ENCODE measurements at places on chromosomes 13 and 19.

- no peak for DNase-seq
These were observed at the start of gene ADAMTS10 for GRCh38 chr19:8610041-8610935. Gene ADAMTS10 (minus strand): TSS chr19:8610715. CDS start chr19:8605710, 5,005 bp downstream.

DNA sequence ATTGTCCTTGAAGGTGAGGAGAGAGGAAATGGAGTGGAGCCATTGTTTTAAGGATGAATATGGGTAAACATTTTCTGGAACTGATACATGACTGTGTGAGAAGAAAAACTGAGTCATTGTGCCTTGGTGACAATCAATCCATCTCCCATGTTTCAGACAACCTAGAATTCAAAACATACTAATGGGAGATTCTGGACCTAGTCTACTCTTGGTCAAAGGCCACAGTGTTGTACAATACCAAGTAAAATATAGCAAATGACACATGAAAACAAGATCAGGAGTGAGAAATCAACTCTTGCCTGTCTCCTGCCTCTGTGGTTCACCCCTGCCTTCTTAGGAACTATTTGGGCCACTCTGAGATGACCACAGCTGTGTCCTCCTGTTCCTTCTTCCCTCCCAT, 13.1 kb downstream of the CEBPA start:
- no peak for DNase-seq

- no peak for DNase-seq
These were observed 18.9 kb upstream of the KCTD15 start for GRCh38 chr19:33777753-33778088.

GRCh38 chr13:88648598-88649373, 977.6 kb downstream of the SLITRK5 start:
- DNase-seq, result no peak

DNA sequence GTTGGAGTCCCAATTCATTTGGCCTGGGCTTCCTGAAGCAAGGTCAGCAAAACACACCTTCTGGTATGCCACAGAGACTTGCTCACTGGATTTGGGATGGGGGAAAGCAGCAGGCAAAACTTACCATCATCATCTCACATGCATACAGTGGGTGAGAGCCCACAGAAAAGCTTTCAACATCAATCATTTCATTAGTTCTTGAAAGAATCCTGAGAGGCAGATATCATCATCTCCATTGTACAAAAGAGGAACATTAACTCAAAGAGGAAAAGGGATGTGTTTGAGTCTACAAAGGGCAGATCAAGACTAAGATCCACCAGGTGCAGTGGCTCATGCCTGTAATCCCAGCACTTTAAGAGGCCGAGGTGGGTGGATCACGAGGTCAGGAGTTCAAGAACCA, 6.4 kb downstream of the WDR87 start:
- no peak for DNase-seq

DNA sequence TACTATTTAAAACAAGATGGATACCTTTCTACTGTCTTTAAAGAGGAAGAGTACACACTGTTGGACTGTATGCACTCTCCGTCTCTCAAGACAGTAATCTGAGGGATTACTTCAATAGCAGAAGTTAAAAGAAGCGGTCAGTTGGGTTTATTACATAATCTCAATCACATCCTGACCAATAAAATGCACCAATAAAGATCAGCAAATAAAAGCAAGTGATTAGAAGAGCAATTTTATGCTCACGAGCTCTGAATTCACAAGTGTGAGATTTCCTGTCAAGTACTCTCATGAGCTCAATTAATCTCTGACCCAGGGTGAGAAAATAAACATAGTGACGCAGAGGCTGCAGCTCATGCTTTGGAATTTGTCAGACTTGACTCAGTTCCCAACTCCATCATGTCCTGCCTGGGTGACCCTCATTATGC, 12.2 kb downstream of the ABCC4 start:
- no peak for DNase-seq

GRCh38 chr13:99657848-99658260, 156.6 kb downstream of the TM9SF2 start:
- no peak for DNase-seq

DNA sequence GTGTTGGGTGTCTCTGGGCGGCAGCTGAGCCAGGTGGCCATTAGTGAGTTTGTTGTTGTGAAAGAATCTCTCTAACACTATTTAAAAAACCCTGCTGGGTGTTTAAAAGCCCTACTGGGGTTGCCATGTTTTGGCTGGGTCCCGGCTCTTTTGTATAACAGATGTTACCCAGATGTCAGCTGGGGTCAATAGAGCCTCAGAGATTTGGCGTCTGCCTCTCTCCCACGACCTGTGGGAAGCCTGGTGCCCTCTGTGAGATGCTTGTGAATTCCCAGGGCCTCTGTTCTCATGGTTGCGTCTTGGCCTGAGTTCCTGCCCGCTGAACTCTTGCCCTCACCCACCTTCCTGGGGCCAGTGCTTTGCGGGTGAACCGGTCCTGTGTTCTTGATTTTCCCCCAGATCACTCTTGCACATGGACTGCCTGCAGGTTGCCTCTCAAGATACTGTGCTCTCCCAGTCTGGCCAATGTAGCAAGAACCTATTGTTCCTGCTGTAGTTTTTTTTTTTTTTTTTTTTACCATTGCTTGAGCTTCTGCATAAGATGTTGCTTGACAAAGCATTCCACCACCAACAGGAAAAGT, 9.5 kb downstream of the NFILZ start:
- DNase-seq, result no peak
